ENCODE measurements at places on chromosomes 3 and 15. TPM values are rescaled to one million over a fixed set of nuclear protein-coding genes. Genes with fewer than 3 reads are reported as not detected.

DNA sequence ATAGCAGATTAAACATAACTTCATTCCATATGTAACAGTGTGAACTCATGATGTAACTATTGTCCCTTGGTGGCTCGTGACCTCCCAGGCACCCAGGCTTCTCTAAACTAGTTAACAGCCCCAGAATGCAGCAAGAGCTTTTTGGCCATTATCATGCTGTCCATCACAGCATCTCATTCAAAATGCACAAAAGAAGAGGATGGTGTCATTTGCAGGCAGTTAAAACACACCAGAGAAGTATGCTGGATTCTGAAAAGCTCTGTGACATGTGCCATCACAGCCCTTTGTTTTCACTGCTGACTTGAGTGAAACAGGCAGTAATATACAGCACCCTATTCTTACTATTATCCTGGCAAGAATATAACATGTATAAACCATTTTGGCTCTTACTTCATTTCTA lies 117.6 kb upstream of the CHMP2B start:
- DNase-seq = no peak

GRCh38 chr15:71888797-71889196 lies 78.4 kb downstream of the NR2E3 start:
- DNase-seq = no peak

Gene DTWD1
- 25.6 TPM for polyA plus RNA-seq

- DNase-seq = no peak
These were observed 189.7 kb downstream of the CDIN1 start for GRCh38 chr15:36769098-36769497.

DNA sequence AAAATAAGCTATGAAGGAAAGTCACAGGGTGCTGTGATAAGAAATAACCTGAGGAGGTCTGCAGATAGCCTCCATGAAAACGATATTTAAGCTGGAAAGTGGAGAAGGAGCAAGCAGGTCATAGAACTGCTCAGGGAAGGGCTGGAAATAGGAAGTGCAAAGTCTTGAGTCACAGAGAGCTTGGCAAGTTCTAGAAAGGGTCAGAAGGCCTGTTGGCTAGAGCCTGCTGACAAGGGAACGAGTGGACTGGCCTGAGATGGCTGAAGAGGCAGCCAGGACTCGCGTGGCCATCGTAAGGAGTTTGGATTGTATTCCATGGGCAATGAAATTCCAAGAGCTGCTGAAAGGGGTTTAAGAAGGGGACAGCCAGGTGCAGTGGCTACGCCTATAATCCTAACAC lies 64.7 kb upstream of the IL12A start:
- no peak for DNase-seq

- DNase-seq = no peak
These were observed 641 bp downstream of the OPA1 start for GRCh38 chr3:193593668-193594030.

DNA sequence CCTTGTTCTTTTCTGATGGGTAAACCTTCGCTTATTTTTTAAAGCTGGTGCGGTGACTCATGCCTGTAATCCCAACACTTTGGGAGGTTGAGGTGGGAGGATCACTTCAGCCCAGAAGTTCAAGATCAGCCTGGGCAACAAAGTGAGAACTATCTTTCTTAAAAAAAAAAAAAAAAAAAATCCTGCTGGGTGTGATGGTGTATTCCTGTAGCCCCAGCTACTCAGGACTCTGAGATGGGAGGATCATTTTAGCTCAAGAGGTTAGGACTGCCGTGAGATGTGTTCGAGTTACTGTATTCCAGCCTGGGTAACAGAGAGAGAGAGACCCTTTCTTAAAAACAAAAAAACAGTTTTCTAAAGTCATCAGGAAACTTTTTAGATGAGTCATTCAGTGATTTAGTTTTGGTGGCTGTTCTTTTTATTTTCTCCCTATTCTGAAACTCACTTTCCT lies 37.7 kb downstream of the SLMAP start:
- DNase-seq = no peak

Gene SGO1
- 5.3 TPM for polyA plus RNA-seq

GRCh38 chr15:69337138-69337537 lies 38.4 kb downstream of the PAQR5 start:
- DNase-seq = no peak

Gene COLQ
- polyA plus RNA-seq = 34.8 TPM

Gene PPM1L
- 13.2 TPM for polyA plus RNA-seq

DNA sequence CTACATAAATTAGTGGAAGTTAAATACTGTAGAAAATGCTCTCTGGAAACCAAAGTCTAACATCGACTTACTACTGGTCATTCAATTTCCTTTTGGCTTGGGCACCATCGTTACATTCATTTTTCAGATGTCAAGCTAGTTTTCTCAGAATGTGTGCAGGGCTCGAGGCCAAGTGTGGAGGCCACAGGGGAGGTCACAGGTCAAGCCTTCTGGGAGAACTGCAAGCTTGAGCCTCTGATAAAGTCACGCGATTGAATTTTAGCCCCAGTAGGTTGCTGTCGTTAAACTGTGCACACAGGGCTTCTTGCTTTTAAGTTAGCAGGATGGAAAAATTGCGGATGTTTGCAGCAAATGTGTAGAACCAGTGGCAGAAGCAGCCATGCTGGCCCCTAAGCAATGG lies 182.2 kb downstream of the APBA2 start:
- DNase-seq = no peak

DNA sequence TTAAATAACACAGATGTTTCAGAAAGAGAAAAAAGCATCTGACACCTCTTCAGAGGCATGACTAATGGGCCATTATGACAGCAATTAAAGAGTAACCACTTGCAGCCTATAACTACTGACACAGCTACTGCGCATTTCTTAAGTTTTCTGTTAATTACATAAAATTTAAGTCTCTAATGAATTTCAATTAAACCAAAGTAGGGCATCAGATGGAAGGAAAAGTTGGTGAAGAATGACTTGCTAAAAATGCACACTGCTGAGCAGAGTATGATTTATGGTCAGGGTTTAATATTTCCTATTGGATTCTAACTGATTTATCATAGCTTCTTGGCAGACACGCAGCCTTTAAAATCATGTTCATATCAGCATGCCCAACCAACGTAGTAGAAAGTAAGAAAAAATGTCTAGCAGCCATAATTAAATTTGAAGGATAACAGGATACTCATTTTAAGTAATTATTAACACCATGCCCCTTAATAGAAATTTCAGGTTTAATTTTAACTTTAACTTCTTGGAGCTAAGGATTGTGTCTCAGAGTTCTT lies 140.0 kb downstream of the CBLB start:
- no peak for DNase-seq

DNA sequence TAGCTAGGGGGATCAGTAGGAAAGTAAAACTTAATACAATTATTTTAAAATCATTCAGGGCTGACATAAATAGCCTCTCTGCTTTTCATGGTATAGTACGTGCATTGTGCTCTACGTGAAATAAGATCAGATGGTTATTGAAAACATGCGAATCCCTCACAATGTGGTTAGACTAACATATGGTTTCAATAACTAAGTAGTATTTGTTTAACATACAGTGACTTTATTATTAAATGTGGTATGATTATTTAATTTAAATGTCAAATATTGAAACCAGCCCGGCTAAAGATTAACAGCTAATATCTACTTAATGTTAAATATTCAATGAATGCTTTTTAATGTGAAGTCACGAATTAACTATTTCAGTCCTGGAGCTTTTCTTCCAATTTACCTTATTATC lies 473.9 kb upstream of the THBS1 start:
- no peak for DNase-seq

DNA sequence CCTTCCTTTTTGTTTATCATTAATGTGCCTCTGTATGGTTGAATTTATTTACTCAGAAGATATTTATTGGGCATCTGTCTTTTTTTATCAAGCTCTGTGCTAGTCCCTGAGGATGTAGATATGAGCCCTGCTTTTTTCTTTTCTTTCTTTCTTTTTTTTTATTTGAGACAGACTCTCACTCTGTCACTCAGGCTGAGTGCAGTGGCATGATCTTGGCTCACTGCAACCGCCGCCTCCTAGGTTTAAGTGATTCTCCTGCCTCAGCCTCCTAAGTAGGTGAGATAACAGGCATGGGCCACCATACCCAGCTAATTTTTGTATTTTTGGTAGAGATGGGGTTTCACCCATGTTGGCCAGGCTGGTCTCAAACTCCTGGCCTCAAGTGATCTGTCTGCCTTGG lies 58.5 kb downstream of the MBNL1 start:
- no peak for DNase-seq

Gene USP8
- polyA plus RNA-seq = 32.9 TPM

GRCh38 chr3:171176244-171176933 lies 149.9 kb upstream of the SLC2A2 start:
- no peak for DNase-seq

- no peak for DNase-seq
These were observed 226.9 kb downstream of the ZNF385D start for GRCh38 chr3:21524133-21524532.

- DNase-seq = no peak
These were observed 70.4 kb upstream of the CRTC3 start for GRCh38 chr15:90459368-90459767.

DNA sequence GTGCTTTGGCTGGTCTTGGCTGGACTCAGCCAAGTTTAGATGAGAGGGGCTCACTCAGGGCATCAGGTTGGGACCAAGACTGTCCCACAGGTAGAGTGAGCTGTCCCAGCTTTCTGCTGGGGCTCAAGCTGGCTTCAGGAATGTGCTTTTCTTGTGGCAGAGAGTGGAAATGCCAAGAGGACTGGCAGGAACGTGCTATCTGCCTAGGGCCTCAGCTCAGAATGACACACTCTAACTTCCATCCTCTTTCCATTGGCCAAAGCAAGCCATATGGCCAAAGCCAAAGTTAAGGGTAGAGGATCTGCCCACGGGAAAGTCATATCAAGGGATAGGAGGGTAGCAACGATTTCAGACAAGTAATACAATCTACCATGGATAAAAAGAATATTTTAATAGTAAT lies 178.8 kb downstream of the ABHD5 start:
- no peak for DNase-seq

- DNase-seq = no peak
These were observed 53.0 kb downstream of the CMTM6 start for GRCh38 chr3:32449691-32450090.

Measured in muscle of back (tissue), 13 donors.